NCI-H1930 (cell line): ENCODE measurements at places on chromosomes 13 and 19.

- no peak for DNase-seq
Observed at GRCh38 chr19:29528946-29529645, 3.3 kb downstream of the VSTM2B start.

GRCh38 chr13:76164290-76164689 is 528.2 kb downstream of the LMO7 start:
- no peak for DNase-seq

GRCh38 chr13:60645676-60646075 is 248.7 kb downstream of the TDRD3 start:
- no peak for DNase-seq

DNA sequence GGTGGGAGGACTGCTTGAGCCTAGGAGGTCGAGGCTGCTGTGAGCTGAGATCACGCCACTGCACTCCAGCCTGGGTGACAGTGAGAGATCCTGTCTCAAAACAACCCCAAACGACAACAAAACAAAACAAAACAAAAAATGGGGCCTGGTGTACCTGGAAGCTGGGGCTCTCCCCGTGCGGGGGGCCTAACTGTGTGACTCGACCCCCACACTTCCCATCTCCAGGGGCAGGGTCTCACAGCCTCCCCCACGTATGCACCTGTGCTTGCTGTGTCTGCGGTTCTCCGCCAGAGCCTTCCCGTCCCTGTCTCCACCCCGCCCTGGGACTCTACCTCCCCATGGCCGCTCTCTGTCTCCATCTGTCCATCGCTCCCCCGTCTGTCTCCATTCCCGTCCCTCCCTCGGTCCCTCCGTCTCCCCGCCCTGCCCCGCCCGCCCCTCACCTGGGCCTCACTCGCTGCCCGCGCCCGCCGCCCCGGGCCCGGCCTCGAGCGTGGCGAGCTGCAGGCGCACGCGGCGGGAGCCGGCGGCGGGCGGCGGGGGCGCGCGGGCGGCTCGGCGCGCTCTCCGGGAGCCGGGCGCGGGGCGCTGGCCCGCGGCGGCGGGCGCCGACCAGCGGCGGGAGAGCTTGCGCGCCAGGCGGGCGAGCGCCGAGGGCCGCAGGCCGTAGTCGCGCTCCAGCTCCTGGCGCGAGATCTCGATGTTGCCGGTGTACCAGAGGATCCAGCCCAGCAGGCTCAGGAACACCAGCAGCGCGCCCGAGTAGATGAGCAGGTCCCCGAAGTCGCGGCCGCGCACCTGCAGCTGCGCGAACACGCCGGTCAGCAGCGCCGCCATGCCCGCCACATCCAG is 587 bp downstream of the TMEM238 start:
- peak; percentile 76 for DNase-seq

- DNase-seq, result no peak
Observed at GRCh38 chr13:98784666-98785065, 32.2 kb upstream of the SLC15A1 start.

GRCh38 chr19:33463199-33463598 is 58.4 kb downstream of the PEPD start:
- DNase-seq, result no peak

DNA sequence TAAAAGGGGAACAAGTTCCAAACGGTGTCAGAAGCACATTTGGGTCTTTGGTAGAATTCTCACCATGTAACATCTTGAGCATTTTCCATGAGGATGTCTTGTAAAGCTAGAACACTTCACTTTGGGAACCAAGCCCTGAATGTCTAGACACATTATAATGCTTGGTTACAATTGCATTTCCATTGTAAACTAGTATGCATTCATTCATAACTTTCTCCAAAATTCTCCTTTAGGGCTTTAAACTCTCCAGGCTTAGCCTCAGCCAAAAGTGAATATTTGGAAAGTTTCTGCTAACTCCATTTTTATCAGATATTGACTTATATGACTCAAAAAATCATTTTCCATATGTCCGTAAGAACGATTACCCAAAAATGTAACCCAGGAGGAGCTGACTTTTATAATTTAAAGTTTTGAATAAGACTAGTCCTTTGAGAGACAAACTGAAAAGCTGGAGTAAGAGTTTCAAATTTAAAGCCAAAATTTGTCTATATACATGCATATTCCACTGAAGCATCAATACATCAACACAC is 1170.4 kb downstream of the EFNB2 start:
- DNase-seq, result no peak
